ENCODE measurements at places on chromosomes 7 and 10. TPM values are rescaled to one million over a fixed set of nuclear protein-coding genes. Genes with fewer than 3 reads are reported as not detected.

DNA sequence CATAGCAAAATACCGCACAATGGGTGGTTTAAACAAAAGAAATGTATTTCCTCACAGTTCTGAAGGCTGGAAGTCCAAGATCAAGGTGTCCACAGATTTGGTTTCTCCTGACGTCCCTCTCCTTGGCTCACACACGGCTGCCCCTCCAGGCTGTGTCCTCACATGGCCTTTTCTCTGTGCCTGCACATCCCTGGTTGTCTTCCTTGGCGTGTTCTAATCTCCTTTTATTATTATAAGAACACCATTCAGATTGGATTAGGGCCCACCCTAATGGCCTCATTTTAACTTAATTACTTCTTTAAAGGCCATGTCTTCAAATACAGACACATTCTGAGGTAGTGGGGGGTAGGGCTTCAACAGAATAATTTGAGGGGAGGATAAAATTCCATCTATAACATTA lies 87.9 kb downstream of the FZD1 start:
- no peak for DNase-seq

DNA sequence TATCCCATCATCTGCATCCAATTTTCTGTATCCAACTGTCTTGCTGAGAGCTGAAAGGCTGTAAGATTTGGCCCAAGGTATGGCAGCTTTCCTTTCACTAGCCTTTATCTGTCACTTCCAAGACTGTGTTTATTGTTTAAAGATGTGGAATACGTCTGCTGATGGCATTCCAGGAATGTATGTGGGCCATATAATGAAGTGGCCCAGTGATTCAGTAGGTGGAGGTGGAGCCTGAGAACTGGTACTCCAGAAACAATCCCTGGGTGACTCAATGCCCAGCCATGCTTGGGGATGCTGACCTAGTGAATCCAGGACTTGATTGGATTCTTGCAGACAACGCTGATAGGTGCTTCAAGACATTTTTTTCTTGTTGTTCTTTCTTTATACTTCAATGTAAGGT lies 13.5 kb downstream of the NEUROD6 start:
- peak; percentile 49 for DNase-seq

DNA sequence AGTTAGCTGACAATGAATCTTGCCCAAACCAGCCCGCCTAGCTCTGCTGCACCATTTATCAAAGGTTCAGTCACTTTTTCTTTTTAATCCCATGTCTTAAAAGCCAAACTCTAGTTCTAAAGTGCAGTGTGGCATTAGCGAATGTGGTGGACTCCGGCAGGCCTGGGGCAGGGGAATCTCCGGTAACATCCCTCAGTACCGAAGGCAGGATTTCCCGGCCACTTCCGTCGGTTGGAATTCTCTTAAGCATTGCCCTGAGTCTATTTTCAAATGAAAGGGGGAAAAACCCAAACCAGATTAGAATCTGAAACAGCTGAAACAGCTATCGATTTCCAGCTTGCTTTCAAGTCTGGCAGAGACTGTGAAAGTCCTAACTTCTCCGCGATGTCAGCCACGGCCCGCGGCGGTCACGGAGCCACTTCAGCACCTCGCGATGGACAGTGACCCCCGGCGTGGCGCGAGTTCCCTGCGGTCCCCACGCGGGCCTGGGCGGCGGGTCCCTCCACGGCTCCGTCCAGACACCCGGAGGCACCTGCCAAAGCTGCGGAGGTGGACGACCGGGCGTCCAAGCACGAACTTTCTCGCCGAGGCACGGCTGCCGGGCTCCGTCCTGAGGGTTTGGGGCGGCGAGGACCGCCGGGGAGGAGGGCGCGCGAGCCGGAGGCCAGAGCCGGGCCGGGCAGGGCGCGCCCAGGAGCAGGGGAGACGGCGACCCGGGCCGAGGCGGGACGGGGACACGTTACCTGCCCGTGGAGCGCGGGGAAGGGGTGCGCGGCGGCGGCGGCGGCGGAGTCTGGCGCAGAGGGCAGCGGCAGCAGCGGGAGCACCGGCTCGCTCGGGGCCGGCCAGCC lies 745 bp downstream of the TCERG1L start:
- no peak for DNase-seq

DNA sequence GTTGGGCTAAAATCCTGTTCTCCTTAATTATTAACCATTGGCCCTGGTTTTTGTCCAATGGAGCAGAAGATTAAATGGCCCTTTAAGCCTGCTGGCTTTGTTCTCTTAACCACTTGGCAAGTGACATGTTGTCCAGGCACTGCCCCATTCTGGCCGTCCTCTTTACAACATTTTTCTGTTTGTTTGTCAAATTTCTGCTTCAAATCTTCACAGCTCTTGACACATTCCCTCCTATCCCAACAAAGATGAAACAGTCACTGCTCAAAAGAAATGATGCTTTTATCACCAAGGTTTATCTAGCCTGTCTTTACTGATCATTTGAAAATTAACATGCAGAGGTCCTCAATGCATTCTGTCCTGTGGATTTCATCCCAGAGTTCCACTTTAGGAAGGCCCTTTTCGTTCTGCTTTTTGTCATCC lies 700.4 kb downstream of the KCNMA1 start:
- DNase-seq: no peak

- no peak for DNase-seq
Observed at GRCh38 chr7:24763303-24763901, 6.1 kb upstream of the GSDME start.

- no peak for DNase-seq
Observed at GRCh38 chr7:155992974-155993373, 180.7 kb upstream of the SHH start.

DNA sequence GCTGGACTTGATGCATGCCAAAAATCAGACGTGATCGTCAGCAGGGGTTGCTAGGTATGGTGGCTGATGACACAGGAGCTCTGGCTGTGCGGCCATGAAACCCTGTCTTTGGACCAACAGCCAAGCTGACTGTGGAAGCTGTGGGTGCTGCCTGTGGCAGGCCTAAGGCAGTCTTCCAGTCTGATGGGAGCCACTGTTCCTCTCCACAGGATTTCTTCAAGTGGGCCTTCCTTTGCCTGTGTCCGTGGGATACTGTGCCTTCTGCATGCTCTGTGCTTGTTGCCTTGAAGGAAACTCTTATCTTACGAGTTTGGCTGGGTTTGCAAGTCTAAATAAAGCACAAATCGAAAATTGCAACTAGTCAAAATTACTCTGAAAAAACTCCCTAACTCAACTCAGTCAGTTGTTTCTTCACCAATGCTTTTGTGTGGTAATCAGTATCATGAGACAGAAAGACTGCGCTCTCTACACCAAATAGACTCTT lies 101.9 kb upstream of the PDLIM1 start:
- DNase-seq: no peak

DNA sequence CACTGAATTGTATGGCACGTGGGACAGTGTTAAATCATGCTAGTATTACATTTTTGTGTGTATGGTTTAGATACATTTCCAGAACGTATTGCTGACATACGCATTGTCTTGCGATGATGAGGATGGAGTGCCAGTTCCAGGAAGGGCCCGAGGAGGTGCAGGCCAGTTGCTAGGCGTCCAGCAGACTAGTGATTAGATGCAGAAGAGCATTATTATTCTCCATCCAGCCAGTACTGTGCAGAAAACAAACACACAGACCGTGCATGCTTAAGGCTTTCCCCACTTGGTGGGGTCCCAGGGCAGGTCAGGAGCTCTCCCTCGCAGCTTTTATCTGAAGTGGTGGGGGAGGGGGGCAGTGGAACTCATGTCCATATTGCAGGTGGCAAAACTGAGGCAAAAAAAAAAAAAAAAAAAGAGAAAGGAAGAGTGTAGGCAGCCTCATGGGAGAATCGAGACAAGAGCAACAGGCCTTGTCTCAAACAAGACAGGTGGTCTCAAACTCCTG lies 189.2 kb downstream of the CAMK1D start:
- DNase-seq: no peak

DNA sequence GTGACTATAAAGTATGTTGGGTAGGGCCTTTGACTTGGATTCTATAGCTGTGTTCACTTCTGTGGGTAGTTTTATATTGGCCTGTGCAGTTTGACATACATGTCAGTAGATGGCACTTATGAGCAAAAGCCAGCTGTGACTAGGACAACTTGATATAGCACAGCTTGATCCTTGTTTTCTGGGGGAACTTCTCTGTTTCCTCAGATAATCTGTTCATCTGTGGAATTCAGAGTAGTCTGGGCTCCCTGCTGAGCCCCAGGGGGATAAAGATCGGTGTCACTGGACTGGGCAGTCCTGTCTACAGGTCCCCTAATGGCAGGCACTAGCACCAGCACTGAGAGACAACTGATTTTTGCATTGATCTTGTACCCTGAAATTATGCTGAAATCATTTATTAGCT lies 25.4 kb downstream of the CYP2C9 start:
- peak; percentile 33 for DNase-seq

DNA sequence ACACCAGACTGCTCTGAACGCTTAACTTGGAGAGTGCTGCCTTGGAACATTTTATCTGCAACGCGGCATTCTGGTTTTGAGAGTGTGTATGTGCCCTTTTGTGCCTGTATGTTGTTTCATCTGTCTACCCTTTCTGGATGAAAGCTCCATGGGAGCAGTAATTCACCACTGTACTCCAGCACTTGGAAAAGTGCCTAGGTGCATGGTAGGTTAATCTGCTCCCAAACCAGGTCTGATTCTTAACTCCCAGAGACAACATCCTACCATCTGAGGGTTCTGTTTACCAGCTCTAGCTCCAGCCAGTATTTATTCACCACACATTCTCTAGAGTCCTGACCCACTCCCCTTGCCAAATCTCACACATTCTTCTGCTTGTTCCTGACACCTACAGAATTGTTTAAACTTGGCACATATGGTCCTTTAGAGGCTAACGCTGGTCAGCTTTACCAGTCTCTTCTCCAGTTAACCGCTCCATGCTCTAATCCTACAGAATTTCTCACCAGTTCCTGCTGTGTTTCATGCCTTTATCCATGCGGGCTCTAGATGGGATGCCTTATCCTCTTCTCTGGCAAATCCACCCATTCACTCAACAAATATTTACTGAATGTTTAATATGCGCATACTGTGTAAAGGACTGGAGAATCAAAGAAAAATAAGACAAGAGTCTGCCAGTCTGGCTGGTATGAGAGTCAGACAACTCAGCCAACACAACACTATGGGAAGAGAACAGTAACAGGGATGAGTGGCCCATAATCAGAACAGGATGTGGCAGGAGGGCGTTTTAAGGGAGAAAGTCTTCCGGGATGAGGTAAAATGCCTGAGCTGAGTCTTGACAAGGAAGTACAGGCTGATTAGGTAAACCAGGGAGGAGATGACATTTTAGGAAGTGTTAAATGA lies 46.3 kb downstream of the MTPN start:
- peak; percentile 57 for DNase-seq

GRCh38 chr7:47335557-47336471 lies 246.1 kb downstream of the TNS3 start:
- DNase-seq: peak; percentile 89

- no peak for DNase-seq
Observed at GRCh38 chr7:217781-218180, 25.4 kb downstream of the FAM20C start.

DNA sequence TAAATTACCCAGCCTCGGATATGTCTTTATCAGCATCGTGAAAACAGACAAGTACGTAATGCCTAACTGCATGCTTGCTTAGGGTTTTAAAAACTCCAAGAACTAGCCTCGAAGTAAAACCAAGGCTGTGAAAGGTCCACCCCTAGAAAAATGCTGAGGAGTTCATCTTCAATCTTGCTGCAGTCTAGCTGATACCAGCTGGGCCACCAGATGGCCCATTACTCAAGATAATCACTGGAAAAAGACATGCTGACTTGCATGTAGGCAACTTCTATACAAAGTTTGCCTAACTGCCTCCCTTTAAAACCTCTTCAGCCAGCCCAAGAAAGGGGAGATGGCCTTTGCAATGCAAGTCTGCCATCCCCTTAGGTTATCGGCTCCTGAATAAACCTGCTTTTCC lies 614.1 kb downstream of the GALNT17 start:
- peak; percentile 23 for DNase-seq

DNA sequence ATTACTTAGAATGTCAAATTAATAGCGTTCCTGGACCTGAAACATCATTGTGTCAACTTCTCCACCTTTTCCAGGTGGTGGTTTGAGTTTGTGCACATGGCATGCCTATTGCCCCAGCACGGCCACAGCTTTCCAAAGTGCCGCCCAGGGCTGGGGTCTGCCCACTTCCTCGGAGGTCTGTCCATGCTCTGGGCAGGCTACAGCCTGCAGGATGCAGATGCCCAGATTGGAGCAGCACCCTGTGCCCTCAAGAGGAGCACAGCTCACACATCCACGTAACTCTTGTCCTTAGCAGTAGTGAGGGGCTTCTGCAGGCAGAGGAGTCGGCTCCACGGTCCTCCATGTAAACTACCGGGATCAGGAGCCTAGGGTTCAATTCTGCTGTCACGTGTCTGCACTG lies 238.6 kb downstream of the EBF3 start:
- DNase-seq: no peak

GRCh38 chr7:73716318-73716890 lies 3.1 kb downstream of the STX1A start:
- DNase-seq: no peak

DNA sequence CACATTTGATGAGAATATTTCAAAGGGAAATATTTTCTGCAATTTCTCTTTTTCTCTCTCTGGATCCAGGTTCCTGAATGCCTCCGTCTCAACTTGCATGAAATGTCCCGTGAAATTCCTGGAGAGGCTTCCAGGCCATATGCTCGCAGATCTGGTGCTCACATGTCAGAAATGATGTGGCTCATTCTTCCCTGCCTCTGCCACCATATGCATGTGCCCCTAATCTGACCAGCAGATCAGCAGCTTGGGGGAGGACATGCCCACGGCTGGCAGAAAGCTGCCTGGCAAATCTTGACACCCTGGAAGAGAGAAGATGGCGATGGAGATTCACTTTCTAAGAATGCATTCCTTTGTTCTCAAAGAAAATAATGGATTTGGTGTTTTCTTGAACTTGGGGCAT lies 490.7 kb downstream of the RPS24 start:
- DNase-seq: no peak

DNA sequence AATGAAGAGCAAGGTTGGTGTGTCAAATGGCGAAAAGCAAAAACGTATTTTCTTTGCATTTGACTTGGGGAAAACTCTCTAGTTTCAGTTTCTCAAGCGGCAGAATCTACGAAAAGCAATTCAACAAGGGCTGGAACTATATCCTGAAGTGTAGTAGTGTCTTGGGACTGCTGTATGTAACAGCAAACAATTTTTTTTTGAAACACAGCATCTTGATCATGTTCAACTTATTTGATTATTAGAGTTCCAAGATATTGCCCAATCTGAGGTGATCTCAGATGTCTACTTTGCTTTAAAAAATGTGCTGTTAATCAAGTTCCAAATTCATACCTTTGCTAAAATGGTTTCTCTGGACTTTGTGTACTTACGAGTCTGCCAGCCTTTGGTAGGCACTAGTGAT lies 120.6 kb downstream of the ZWINT start:
- DNase-seq: no peak

The CYP26A1 gene
- not detected for total RNA-seq

The POMZP3 gene
- total RNA-seq: 5.7 TPM

The CXCL12 gene
- 0.81 TPM for total RNA-seq

The SH2D4B gene
- not detected for total RNA-seq

The LRRD1 gene
- total RNA-seq: not detected

The ANKRD61 gene
- total RNA-seq: 1.2 TPM

The LRMDA gene
- 8.0 TPM for total RNA-seq

The ELOVL3 gene
- 0.17 TPM for total RNA-seq

The BMPR1A gene
- 22.4 TPM for total RNA-seq

The ANKRD30A gene
- total RNA-seq: not detected

The BBS9 gene
- total RNA-seq: 9.1 TPM
